ENCODE measurements at places on chromosomes 3 and 15.
A peak's percentile ranks its signal among the peaks of the same experiment; 100 is the strongest.

- no peak for DNase-seq
Measured at GRCh38 chr3:58234516-58234931, 3.1 kb upstream of the ABHD6 start.

DNA sequence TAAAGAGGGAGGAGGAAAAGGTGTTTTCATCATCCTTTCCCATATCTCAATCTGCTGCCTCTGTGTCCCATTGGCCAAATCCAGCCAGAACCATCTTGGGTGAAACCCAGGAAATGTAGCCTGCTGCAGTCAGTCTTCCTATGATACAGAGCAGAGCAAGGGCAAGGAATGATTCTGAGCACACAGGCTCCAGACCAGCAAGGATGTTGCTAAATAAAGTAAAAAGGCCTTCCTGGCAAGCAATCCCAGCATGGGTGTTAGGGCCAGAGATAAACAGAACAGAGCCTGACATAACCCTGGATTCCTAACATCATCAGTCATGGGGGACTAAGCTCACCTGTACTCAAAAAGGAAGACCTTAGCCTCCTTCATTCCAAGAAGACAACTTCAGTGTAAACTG is 90.7 kb upstream of the AGTR1 start:
- DNase-seq, result no peak

- DNase-seq, result no peak
Measured at GRCh38 chr3:140244893-140245292, 309.9 kb downstream of the CLSTN2 start.

DNA sequence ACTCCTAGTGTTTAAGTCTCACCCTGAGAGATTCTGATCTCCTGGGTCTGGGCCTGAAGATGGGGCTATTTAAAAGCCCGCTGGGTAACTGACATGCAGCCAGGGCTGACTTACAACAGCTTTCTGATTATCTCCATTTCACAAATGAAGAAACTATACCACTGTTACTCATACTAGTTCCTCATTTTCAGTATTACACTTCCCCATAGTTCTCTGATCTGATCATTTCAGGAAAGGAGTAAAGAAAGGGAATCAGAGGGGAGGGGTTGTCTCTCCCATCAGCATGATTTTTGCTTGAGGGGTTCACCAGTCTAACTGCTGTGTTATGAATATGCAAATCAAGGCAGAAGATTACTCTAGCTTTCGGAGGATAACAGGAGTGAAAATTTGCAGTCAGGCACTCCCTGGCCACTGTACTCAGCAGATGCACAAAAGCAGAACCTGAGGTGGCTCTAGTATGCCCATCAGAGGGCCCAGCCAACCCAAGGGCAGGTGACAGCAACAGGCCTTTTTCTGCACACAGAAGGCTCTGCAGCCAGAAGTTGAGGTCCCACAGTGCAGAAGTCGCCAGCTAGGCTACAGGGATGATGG is 59.4 kb downstream of the DAPK2 start:
- DNase-seq, result no peak

DNA sequence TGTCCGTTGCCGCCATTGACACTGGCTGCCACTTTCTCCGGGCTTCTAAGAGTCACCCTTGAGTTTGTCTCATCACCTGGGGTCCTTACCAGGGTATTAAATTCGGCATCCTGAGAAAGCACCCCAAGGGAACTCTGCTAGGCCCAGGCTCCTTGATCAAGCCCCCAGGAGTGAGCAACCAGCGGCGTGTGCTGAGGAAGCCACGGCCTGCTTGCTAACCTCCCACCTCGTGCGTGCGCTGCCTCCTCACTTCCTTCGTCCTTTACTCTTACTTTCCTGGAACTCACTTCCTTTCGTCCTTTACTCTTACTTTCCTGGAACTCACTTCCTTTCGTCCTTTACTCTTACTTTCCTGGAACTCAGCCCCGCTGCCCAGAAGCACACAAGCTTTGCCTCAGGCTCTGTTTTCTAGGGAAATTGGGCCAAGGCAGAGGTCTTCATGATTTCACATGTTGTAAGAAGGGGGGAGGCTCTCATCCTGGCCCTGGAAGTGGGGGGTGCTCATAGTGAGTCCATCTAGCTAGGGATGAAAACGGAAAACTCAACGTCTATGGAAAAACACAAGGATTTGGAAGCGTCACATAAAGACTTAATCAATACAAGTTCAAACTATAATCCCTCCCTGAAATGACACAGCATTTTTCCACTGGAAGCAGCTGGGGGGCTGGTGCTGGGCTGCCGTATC is 36.7 kb upstream of the BDH1 start:
- no peak for DNase-seq

GRCh38 chr3:183295211-183295610 is 42.2 kb downstream of the B3GNT5 start:
- peak; percentile 95 for DNase-seq

DNA sequence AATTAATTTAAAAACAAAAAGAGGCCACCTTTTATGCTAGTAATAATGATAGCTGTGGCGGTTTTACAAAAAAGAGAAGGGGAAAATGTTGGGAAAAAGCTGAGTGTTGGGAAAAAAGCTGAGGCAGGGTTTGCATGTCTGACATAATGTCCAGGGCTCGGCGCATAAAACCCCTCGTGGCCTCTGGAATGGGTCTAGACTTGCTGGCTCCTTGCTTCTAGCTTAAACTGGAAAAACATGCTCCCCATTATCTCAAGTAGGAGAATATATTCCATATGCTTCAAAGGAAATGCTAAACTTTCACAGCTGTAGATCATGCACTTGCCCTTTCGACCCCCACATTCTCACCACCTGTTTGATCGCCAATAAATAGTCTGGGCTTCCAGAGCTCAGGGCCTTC is 53.0 kb downstream of the CYP19A1 start:
- no peak for DNase-seq

GRCh38 chr3:54792584-54792983 is 135.3 kb downstream of the LRTM1 start:
- no peak for DNase-seq

GRCh38 chr3:194138732-194139070 is 2.8 kb downstream of the HES1 start:
- no peak for DNase-seq

DNA sequence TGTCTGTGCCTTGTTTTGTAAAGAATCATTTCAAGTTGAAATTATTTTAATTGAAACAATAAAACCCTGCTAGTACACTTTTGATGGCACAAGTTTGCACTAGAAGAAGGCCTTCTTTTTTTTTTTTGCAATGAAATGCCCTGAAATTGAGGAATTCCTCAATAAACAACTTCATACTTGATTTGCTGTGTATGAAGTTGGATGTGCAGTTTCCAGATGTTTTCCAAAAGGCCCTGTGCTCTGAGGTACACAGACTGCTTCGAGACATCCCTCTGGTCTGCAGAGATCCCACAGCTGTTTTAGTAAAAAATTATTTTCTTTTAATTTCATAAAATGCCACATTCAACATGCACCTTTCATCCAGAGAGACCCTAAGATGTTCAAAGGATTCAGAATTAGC is 48.9 kb downstream of the HES1 start:
- DNase-seq, result no peak

- peak; percentile 81 for DNase-seq
Measured at GRCh38 chr3:195542698-195543499, at the start of gene PPP1R2. Gene PPP1R2 (minus strand): TSS chr3:195543325. CDS start chr3:195543025, 300 bp downstream.
